ENCODE measurements at places on chromosomes 2 and 18.

DNA sequence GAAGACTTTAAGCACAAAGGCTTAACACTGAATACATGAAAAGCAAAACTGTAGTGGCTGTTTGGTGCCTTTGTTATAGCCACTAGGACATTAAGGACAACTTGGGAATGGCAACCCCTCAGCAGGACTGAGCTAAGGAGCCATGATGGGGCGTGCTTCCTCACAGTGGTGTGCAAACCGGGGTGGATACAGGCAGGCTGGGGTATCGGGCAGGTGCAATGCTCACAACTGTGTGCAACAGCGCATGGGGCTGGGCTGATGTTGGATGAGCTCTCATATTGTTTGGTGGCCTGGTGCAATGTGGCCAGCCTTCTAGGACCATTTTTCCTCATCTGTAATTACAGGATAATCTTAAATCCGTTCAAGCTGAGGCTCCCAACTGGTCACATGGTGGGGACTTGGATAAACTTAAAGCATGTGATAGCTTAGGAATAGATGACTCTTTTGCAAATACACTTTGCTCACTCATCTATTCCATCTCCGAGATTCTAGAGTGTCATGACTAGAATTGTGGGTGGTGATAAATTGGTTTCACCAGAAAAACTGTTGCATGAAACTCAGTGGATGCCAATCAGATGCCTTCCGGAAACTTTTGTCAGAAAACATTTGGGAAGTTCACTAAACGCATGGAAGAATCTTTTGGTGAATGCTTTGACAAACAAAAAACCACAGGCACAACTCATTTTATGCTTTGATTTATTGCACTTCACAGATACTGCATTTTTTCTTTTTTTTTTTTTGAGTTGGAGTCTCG, 116.5 kb downstream of the PXDN start:
- no peak for DNase-seq

DNA sequence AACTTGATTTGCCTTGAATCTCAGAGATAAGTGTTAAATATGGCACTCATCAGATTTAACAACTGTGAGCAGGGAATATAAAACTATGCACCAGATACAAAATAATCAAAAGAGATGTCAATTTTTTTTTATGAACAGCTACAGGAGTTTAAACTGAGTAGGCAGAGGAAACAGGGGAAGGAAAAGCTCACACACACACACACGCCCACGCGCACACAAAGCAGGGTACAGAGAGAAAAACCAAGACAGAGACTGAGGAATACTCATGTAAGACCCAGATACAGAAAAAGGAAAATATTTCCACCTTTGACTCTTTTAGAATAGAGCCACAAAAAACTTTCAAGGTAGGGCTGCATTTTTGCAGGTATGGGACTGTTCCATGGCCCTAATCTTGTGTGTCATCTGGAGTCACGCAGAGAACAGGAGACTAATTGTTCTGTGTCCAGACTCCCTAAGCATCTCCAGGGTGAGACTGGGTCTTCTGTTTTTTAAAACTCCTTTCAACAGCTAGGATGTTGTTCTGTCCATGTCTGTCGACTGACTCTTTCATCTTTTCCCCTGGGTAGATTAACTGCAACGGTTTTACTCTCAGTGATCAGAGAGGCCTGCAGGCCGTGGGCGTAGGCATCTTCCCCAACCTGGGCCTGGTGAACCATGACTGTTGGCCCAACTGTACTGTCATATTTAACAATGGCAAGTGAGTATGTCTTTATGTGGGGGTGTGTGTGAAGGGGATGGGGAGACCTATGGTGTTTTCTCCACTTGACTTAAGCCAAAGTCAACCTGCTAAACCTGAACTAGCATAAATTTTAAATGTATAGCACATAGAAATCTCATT, 23.0 kb downstream of the SMYD1 start:
- no peak for DNase-seq

- DNase-seq: no peak
Measured at GRCh38 chr2:233410196-233410760, 56.0 kb downstream of the DGKD start.

GRCh38 chr2:25286025-25286400, 55.7 kb downstream of the DNMT3A start:
- peak; percentile 85 for DNase-seq

- DNase-seq: no peak
Measured at GRCh38 chr2:85096616-85097015, 36.6 kb upstream of the TCF7L1 start.

DNA sequence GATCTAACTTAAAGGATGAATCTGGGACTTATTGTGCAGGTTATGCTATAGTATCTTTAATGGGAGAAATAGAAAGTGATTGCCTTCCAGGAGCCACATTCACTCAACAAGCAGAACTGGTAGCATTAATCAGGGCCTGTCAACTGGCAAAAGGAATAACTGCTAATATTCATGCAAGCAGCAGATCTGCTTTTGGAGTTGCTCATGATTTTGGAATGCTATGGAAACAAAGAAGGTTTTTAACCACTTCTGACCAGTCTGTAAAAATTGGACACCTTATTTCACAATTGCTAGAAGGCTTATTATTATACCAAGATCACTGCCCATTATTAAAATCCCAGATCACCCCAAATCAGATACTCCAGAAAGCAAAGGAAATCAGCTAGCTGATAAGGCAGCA, 200.4 kb downstream of the MREG start:
- no peak for DNase-seq

GRCh38 chr2:131658769-131659131, 131.1 kb downstream of the CCDC74A start:
- no peak for DNase-seq

GRCh38 chr18:35029770-35030169, 11.4 kb upstream of the MAPRE2 start:
- DNase-seq: no peak

- DNase-seq: no peak
Measured at GRCh38 chr2:174076040-174076439, 110.9 kb upstream of the SP3 start.

GRCh38 chr2:205115511-205115910, 566.8 kb upstream of the NRP2 start:
- no peak for DNase-seq

DNA sequence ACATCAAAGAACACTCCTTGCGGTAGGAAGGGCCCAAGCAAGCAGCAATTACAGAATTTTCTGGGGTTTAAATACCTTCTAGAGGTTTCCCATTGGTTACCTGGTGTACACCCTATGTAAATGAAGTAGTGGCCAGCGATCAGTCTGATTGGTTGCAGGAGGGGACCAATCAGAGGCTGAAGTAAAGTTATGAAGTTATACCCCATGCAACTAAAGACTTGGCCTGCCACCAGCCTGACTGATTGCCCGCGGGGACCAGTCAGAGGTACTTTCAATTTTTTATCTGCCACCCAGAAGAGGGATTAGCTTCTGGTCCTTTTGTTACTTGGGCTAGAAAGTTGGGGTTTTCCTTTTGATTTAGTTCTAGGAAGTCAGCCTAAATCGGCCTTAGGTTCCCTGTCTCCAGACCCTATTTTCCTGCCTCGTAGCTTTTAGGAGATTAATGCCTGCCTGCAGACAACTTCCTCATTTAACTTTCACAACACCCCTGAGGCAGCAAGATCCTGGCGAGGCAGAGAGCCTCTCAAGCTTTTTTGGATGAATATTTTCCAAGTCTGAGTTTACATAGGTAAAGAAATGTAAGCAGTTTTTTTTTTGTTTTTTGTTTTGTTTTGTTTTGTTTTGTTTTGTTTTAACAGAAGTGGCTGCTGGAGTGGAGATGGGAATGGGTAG, 1.5 kb upstream of the DGUOK start:
- DNase-seq: no peak

DNA sequence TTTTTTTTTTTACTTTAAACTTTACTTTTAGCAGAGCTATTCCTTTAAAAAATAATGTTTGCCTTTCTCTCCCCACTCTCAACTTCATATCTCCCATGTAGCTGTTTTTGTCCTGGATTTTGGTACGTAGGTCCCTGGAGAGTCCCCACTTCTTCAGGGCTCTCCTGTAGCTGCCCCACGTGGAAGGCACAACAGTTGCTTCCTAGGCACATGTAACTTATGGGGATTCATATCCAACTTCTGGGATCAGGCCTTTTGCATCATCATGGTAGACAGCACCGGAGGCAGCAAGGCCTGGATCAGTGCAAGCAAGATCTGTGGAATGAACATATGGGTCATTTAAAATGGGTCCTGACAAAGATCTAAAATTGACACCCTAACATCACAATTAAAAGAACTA, 95.7 kb downstream of the ACAA2 start:
- DNase-seq: no peak

DNA sequence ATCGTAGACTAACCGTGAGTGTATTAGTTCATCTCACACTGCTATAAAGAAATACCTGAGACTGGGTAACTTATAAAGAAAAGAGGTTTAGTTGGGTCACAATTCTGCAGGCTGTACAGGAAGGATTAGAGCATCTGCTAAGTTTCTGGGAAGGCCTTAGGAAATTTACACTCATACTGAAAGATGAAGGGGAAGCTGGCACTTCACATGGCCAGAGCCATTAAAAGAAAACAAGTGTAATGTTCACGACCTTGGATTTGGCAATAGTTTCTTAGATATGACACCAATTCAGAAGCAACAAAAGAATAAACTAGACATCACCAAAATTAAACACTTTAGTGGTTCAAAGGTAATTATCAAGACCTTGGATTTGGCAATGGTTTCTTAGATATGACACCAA, 23.8 kb downstream of the ABCB11 start:
- no peak for DNase-seq

- DNase-seq: peak; percentile 77
Measured at GRCh38 chr2:204072443-204073324, 136.1 kb downstream of the ICOS start.

DNA sequence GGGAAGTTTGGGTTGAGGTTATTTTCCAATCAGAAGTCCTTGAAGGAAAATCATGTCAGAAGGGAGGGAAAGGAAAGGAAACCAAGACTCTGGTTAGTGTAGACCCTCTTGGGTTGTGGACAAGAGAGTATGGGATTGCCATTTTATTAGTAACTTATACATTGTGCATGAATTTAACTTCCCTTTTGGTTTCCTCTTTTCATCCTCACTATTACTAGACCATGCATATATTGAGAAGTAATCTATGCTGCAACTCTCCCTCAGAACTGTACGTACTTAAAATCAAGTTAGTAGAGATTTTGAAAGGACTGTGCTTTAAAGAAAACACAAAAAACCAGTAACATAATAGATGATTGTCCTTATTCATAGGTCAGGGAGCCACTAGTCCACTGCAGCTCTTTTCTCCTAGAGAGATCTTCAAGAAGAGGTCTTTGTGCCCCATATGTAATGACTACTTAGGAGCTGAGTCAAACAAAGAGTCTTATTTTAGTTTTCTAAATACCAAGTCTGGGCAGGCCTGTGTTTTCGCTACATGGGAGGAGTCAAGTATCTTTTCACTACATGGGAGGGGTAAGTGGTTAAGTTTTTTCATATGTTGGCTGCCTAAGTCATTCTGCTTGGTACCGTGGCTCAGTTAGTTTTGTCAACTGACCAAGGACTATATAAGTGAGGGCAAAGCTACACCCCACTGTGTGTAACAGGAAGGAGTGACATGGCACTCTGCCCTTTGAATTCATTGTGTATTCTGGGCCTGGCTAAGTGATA, 25.2 kb upstream of the FAM117B start:
- DNase-seq: no peak

DNA sequence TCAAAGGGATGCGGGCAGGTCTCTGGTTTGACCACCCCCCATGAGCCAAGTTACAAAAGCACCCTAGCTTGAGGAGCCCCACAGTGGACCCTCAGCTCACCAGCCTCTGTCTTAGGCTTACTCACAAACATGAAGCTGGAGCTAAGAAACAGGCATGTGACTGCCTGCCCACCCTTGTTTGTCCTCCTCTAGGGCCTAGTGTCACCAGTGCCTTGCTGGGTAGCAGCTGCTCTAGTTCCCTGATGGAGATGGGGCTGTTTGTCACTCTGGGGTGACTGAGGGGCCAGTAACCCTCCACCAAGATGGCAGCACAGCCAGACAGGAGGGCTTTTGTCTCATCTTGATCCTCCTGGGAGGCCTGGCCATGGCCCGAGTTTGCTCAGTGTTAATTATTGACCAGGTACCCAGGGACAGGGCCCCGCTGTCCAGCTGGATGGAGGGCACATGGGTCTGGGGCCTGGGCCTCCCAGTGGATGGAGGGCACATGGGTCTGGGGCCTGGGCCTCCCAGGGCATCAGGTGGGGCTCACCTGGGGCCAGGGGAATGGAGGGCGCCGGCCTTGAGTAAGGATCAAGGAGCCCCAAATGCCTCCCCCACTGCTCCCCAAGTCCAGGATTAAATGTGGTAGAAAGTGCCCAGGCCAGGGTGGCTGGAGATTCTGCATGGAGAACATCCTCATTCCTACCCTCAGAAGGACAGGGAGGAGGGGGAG, 185.9 kb upstream of the HAAO start:
- no peak for DNase-seq

GRCh38 chr2:218128781-218129457, 3.1 kb downstream of the CXCR2 start:
- no peak for DNase-seq

DNA sequence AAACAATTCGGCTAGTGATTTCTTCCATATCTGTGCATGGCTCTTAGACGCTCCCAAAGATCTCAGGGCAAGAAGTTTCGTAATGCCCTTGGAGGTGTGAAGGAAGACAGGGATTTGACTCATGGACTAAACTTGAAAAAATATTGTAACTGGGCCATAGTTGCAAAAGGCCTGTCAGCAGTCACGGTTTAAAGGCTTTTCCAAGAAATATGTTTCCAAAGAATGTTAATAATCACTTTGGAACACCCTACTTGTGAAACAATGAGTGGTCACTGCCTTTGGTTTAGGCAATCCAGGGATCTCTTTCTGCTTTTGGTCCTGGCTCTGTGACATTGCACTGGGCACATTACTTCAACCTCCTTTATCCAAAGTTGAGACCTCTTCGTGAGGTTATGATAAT, 102.5 kb upstream of the RASGRP3 start:
- DNase-seq: no peak

- DNase-seq: no peak
Measured at GRCh38 chr2:124001696-124002430, 23.2 kb upstream of the CNTNAP5 start.

DNA sequence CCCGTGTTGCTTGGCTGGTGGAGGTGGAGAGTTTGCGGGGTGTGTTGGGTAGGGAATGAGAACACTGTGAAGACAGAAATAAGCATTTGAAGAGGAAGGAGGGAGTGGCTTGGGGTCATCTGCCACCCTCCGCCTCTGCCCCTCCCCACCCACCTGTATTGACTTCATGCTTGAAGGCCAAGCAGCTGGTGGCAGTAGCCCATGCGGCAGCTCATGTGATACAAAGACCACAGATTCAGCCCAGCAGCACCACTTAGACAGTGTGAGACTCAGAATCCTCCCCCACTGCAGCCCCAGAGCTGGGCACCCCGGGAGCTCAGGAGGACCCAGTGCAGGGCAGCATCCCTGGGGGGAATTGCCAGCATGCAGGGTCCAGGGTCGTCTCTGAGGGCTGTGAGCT, 15.4 kb downstream of the NPPC start:
- DNase-seq: no peak

Data from activated CD4-positive, alpha-beta T cell treated with anti-CD3 and anti-CD28 coated beads, Interleukin-2, amount 10 ng/mL, durations not matched to agents 7 days and 5 days (primary cell).